ENCODE measurements at places on chromosomes 13 and 19.

GRCh38 chr13:113565526-113566226 is 18.9 kb upstream of the TFDP1 start:
- DNase-seq, result no peak

- DNase-seq, result no peak
Measured at GRCh38 chr13:108120302-108120701, 95.0 kb downstream of the LIG4 start.

DNA sequence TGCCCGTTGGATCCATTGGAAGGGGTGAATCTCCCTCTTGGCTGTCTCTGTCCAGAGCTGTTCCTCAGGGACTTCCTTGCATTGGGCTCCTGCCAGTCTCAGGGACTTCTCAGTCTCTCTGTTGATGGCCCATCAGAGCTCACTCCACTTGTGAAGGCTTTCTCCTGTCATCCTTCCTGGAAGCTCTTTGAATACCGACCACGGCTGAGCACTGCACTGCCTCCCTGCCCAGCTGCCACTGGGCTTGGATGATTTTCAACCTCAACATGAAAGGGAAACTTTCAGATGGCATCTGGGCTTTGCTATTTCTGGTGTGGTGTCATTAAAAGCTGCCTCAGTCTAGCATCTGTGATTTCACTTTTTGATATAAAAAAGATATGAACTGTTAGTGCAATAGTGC is 66.1 kb upstream of the ANKRD10 start:
- DNase-seq, result no peak

DNA sequence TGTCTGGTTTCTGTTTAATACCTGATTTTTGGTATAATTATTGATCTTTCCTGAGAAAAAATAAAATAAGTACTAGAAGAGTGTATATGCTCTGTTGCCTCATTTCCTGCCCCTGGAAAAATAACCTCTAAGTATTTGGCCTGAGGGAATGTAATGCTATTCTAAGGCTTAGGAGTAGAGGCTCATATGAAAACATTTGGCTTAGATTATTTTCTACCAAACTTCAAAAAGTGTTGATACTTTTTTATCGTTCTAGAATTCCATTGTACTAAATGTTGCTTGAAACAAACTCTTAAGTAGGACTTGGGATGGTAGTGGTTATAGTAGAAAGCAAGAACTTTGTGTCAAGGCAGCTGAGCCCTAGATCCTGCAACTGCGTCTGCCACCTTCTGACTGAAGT is 57.8 kb downstream of the COG3 start:
- DNase-seq, result no peak

- no peak for DNase-seq
Measured at GRCh38 chr13:79392882-79393563, 13.0 kb downstream of the RBM26 start.

DNA sequence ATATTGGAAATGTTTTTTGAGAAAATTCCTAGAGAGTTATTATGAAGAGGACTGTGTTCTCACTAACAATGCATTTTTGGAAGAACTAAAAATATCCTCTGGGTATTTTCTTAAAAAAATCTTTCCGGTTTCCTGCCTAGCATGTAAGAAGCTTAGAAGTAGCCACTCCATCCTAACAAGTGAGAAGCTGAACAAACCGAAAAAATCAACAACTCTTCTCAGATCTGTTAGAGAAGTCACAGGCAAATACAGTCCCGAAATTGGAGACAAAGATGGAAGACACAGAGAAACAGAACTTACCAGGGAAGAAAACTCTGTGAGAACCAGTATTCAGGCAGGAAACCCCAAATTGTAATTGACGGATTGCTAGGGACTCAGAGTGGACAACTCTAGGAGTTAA is 173.0 kb downstream of the KLF12 start:
- no peak for DNase-seq

DNA sequence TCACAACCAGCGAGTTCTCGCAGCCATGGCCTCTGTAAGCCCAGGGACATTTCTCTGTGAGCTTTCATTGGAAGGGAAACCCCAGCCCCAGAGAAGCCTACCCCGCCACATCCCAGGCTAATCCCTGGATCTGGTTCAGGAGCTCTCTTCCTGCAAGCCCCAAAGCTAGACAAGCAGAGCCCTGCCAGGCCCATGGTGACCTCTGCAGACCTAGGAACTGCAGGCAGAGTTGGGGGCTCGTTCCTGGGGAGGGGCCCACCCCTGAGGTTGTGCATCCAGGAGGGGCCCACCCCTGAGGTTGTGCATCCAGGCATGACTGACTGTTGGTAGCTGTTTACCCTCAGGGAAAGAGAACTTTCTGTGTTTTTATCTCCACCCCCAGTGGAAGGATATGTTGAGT is 21.7 kb downstream of the KCTD15 start:
- DNase-seq, result no peak

DNA sequence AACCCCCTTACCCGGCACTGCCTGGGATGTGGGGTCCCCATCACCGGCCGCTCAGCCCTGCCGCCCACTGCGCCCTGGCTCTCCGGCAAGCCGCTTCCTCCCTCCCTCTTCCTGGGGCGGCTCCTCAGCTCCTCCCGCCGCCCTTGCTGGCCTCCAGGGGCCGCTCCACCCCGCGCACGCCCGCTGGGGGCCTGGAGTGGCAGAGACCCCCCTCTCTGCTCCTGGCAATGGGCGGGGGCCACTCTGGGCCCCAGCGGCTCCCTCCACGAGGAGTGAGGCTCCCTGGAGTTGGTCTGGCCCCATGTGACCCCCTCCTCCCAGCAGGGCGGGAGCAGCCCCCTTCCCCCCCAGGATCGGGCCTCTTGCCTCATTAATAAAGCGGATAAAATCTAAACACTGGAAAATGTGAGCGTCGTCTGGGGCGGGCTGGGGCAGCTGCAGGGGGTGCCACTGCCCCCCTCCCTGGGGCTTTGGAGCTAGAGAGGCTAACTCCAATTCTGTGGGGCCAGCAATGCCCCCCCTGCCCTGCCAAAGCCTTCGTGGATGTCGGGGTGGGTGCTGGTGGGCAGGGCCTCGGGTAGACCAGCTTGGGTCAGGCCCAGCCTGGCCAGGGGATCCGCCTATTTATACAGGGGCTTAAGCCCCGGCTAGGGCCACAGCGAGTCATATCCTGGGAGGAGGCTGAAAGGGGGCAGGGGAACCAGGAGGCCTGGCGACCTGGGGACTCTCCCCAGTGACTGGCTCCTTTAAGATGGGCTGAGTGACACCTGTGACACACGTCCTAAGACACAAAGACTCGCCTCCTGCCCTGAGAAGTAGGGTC is at the start of gene PTGER1:
Gene PTGER1, minus strand, starts transcription at position 104 of the 823 bp plus-strand sequence. CDS start 1,034 bp downstream, outside the sequence.
- no peak for DNase-seq
